RWPE2 (cell line): ENCODE measurements at places on chromosomes 2 and 18.

GRCh38 chr2:1137913-1138391 is 187.3 kb downstream of the SNTG2 start:
- DNase-seq: no peak

- DNase-seq: no peak
These were observed 46.4 kb upstream of the MRPL33 start for GRCh38 chr2:27724905-27725701.

DNA sequence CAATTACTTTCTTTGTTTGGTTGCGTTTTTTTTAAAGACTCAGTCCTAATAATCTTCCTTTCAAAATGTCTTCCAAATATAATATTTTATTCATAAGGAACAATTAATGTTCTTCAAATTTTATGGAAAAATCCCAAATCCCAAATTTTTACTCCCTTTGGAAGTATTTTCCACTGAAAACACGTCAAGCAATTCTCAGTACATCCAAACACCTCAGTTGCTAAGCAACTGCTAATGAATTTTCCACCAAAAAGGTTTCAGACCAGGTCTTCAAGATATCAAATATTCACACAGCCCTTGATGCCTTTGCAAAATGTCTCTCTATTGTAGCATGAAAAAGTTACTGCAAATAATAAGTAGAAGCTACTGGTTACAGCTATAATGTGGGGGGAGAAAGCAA is 140.1 kb downstream of the DSEL start:
- no peak for DNase-seq

DNA sequence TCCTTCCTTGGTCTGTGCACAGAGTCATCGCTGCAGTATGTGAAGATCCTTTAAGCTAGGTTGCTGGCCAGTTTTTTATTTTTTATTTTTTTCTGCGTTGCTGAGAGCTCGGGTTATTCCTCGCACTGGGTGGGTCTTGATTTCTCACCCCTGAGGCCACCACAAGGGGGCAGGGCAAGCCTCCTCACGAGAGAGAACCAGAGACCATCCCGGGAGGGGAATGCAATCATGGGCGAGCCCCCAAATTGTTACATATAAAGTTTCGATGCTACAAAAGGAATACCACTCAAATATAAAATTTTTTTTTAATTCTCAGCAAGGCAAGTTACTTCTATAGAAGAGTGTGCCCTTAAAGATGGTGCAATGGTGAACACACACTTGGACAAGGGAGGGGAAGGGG is 24.9 kb downstream of the HTR2B start:
- no peak for DNase-seq

- DNase-seq: no peak
These were observed 34.8 kb downstream of the LBH start for GRCh38 chr2:30266051-30266621.

DNA sequence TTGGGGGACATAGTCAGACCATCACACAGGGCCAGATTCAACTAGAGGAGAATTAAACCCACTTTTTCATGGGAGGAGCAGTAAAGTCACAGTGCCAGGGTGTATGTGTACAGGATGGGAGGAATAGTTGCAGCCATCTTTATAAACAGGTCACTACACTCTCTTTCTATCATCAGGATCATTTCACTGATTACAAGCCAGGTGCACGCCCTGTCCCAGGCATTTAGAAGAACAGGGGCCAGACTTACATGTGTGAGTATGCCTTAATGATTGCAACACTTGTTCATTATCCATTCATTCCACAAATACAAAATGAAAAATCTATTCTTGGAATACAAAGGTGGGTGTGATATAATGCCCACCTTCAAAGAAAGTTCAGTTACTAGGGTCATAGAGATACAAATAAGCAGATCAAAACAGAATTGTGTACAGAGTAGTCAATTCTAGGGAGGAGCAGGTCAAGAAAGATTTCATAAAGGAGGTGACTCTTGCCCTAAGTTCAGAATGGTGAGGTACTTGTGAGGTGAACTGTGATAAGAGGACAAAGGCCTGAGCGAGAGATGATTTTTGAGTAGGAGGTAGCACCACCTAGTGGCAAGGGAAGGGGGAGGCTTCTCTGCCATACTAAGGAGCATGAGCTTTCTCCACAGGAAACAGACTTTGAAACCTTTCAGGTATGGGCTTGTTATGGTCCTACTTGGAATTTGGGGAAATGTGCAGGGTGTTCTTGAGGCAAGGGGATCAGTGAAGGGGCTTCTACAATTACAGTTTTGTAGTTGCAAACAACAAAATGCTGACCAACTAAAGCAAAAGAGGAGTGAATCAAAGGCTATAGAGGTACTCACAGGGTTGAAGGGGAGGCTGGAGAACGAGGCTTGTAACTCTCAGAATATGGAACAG is 156.3 kb downstream of the SUCLG1 start:
- no peak for DNase-seq

GRCh38 chr2:151609705-151610104 is 124.6 kb downstream of the NEB start:
- DNase-seq: no peak

- DNase-seq: no peak
These were observed 67.1 kb downstream of the SUMO1 start for GRCh38 chr2:202171241-202171825.

- DNase-seq: no peak
These were observed 3.0 kb downstream of the ZNF516 start for GRCh38 chr18:76491776-76492668.

- no peak for DNase-seq
These were observed 570.1 kb downstream of the PLCL1 start for GRCh38 chr2:198374375-198375082.

DNA sequence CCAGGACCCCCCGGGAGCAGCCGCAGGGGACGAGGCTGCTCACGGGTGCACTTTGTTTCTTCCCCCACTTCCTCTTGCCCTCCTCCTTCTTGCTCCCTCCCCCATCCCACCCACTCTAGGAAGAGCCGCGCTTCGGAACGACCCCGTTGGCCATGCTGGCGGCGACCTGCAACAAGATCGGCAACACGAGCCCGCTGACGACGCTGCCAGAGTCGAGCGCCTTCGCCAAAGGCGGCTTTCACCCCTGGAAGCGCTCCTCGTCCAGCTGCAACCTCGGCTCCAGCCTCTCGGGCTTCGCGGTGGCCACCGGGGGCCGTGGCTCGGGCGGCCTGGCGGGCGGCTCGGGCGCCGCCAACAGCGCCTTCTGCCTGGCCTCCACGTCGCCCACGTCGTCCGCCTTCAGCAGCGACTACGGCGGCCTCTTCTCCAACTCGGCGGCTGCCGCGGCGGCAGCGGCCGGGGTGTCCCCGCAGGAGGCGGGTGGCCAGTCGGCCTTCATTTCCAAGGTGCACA is 1.3 kb downstream of the SP9 start:
- no peak for DNase-seq

GRCh38 chr2:3624059-3624794 is 29.3 kb downstream of the COLEC11 start:
- DNase-seq: peak; percentile 19

GRCh38 chr2:157874997-157875640 is 1.0 kb downstream of the ACVR1 start:
- no peak for DNase-seq

DNA sequence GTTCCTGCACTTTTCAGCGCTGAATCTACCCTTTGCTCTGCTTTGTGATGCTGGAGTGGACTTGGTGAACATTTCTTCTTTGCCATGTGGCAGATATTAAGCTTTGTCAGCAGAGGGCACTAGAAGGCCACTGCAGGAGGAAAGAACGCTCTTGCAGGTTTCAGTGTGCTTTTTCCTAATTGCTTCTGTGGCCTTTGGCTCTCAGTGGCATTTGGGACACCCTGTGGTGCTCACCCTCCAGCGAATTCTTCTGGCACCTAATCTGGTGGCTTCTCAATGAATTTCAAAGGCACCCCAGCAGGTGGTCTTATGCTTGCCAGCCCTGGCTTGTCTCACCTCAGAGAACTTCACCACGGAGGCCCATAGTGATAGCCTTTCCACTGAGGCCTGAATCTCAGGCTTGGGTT is 146.7 kb downstream of the MYO3B start:
- DNase-seq: no peak

DNA sequence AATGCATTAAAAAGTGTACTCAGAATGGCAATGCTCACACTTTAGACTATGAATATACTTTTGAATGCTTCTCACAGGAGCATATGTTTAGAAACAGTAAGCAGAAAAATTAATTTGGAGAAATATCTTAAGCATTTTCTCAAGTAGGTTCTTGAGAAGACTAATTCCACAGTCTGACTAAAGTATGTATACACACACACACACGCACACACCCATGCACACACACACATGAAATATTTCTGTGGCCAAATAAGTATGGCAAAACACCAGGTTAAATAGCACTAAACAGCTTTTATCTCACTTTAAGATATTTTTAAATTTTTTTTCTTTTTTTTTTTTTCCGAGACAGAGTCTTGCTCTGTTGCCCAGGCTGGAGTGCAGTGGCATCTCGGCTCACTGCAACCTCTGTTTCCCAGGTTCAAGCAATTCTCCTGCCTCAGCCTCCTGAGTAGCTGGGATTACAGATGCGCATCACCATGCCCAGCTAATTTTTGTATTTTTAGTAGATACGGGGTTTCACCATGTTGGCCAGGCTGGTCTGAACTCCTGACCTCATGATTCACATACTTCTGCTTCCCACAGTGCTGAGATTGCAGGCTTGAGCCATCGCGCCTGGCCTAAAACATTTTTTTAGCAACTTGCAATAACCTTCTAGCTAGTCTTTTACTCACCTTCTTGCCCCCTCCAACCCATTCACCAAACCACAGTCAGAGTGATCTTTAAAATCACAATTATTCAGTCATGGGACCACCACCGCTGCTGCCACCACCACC is 67.5 kb upstream of the SCG2 start:
- no peak for DNase-seq

DNA sequence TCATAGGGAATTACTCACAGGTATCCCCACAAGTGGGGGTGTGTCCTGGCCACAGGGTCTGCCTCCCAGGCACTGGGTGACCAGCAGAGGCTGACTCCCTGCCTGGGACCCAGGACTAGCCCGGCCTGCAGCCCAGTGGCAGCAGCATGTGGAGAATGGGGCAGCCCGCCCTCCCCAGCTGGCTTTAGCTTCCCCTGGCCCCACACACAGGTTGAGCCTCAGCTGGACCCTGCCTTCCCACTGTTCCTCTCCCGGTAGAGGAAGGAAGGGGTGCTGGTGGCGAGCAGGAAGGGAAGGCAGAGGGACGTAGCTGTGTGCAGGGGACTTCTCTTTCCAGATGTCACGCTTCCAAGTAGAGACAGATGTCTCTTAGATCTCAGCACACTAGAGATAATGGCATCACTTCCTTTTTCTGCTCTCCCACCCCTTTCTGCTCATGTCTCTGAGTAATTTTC is 51.4 kb downstream of the EMILIN2 start:
- no peak for DNase-seq

DNA sequence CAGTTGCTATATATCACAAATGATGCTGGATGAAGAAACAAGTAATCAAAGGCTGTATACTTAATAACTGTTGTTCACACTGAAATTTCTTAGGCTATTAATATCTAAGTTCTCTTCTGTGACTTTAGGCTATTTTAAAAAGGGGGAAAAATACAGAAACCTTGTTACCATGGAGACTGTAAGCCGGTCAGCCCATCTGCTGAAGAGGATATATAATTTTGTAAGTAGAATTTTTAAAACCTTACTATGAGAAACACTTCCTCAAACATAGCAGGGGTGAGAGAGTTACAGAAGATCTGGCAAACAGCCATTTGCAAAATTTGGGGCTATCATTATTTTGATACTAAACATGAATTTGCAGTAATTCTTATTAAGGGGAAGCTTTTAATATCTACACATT is 27.8 kb downstream of the CACNB4 start:
- no peak for DNase-seq

GRCh38 chr18:47883771-47884413 is 46.6 kb downstream of the SMAD2 start:
- no peak for DNase-seq

DNA sequence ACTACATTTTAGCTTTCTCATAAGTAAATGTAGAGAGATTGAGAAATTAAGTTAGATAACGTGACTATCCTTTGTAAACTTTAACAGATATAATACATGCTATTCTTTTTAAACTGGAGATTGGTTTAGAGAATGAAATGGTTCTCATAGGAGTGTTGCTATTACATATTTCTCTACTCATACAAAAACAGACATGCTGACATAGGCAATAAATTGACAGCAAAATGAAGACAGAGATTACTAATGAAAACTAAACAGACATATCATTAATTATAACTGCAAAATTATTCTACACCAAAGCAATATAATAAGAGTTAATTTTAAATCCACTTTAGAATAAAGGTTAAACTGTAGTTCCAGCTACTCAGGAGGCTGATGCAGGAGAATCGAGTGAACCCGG is 227.6 kb downstream of the CBLN2 start:
- no peak for DNase-seq

- no peak for DNase-seq
These were observed 71.3 kb downstream of the PPP1R1C start for GRCh38 chr2:182057002-182057401.

DNA sequence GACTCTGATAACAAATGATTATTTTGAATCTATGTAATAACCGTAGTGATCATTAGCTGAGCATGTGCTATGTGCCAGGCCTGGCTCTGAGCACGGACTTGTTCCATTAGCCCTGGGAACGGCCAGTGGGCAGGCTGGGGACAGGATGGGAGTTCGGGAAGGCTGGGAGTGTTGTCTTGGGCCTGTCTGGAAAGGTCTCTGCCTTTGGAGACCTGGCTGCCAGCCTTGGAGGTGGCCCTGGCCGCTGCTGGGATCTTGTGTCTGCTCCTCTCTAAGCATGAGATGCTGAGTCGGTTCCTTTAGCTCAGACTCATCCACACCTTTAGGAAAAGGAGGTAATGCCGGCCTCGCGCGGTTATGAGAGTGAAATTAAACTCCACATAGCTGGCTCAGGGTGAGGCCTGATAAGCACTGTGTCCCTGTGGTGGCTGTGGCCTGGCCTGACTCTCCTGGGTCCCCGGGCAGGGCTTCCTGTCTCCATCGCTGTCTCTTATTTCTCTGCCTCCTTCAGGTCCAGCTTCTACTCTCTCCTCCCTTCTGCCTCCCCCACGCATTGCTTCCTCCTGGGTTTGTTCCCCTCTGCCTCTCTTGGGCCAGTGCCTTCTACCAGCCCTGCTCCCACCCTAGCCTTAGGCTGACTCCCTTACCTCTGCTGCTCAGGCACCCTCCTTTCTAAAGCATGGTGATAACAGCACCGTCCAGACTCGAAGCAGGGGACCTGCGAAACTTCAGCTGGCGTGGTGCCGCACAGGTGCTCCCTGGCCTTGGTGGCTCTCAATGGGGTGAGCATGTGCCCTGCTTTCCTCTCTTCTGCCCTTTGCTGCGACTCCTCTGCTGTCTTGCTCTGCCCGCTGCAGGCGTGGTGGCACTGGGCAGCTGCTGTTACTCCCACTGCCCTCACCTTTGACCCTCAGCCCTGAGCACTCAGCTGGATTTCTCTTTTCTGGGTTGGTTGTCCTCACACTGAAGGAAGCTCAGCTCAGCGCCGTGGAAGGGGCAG is 41.8 kb downstream of the NCK2 start:
- DNase-seq: no peak
